Osteoblast (primary cell): ENCODE measurements at places on chromosomes 16 and 17. TPM values are rescaled to one million over a fixed set of nuclear protein-coding genes. Genes with fewer than 3 reads are reported as not detected.

DNA sequence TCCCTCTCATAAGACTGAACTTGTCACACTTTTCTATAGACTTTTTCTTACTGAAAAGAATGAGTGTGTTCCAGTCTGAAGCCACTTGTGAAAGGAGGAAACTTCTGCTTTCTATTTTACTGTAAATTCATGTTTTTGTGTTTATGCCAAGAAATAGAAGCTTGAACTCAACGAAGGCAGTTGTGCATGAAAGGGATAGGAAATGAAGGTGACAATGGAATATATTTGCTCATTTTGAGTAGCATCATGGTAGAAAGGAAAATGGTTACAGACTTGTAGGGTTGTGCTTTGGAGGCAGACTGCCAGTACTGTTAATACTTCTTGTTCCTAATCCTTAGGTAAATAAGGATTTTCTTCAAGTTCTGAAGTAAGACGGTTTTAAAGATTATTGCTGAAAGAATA lies 8.1 kb downstream of the CLTC start:
- DNase-seq, result no peak
- no peak overlapping the region for H3K27ac ChIP-seq
- no peaks in the 10 kb centered on the region for H3K27me3 ChIP-seq
- H3K4me1 ChIP-seq, result peaks cover 38% of the 10 kb centered on the region
- no peak overlapping the region for H3K4me3 ChIP-seq
- no peaks in the 10 kb centered on the region for H3K36me3 ChIP-seq

DNA sequence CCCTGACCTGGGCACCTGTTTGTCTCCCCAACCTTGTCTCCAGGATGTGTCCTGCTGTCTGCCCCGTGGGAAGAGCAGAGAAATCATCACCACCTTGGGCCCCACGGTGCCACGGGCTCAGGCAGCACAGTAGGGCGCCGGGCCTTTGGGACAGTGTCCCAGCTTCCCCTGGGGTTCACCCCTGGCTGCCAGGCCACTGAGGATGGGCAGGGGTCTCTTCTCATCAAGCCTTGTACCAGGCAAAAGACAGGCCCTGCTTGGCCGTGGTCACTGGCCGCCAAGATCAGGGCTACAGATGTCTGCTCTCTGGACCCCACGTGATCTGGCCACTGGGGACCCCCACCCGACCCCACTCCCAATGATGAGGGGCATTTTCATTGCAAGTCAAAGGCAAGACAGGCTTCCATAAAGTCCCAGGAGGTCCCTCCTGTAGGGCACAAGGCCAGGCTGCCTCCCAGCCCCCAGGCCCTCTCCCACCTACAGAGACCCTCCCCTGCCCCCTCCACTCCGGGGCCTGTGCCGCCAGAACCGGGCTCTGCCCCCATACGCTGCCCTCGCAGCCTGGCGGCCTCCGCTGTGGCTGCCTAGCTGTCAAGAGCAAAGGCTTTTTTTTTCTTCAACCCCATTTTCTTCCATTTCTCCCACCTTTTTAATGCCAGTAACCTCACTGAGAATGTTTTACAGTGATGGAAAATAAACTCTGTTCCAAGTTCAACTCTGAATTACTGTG lies 14.5 kb downstream of the DNAAF8 start:
- no peaks in the 10 kb centered on the region for H3K27me3 ChIP-seq
- H3K4me1 ChIP-seq, result no peaks in the 10 kb centered on the region
- peak; percentile 48 for DNase-seq
- H3K4me3 ChIP-seq, result no peak overlapping the region

DNA sequence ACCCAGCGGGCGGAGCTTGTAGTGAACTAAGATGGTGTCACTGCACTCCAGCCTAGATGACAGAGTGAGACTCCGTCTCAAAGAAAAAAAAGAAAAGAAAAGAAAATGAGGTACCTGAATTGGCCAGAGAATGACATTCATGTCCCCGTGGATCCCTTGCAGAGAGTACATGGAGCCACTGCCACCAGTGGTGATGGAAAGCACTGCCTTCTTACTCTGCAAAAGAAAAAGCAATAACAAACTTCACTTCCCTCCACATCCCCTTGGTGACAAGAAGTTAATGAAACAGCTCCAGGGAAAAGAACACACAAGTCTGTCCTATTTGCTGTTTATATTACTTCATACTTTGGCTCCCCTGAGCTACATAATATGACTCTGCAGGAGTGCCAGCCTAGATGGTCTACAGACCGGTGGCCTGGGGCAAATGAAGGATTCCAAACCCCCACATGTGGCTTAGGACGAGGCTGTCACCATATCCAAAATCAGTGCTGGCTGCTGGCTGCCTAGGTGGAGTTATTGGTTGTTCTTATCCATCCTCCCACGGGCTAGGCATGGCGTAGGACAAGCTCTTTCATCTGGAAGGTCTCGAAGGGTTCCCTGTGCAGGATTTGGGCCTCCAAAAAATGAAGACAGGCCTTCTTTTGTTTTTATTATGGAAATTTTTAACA lies 13.3 kb downstream of the NQO1 start:
- peaks cover 24% of the 10 kb centered on the region for H3K4me1 ChIP-seq
- H3K27ac ChIP-seq, result no peak overlapping the region
- H3K36me3 ChIP-seq, result peaks cover 73% of the 10 kb centered on the region
- H3K4me3 ChIP-seq, result no peak overlapping the region

DNA sequence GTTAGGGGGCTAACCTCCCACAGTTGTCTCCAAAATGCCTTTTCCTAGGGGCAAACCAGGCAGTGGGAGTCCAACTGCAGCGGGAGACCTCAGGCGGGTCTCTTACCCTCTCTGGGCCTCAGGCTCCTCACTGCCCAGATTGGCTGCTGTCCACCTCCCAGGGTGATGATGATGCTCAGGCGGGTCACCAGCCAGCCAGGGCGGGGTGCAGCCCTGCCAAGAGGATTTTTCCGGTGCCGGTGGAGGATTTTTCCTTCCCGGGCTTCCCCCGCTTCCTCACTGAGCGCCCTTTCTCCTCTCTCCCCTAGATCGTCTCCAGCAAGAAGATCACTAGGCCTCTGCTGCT lies 22.8 kb downstream of the CPNE2 start:
- H3K4me1 ChIP-seq, result peaks cover 18% of the 10 kb centered on the region
- H3K4me3 ChIP-seq, result no peak overlapping the region
- H3K27ac ChIP-seq, result no peak overlapping the region
- H3K36me3 ChIP-seq, result no peaks in the 10 kb centered on the region
- DNase-seq, result peak; percentile 93
- H3K27me3 ChIP-seq, result no peaks in the 10 kb centered on the region

DNA sequence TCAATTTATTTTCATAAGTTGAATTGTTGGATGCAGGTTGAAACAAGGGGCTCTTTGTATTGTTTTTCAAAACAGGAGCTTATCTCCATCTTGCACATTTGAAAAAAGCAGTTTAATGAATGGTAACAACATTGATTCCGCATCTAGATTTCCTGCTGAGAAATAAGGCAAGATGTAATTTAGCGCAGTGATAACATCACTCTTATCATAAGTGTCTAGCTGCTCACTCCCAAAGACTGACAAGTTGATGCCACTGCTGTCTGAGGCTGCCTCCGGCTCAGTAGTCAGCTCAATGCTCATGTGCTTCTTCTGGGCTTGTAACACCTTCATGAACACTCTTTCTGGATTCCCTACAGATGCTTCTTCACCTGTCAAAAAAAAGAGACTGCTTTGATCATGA lies 92.4 kb downstream of the KPNA2 start:
- peaks cover 9% of the 10 kb centered on the region for H3K36me3 ChIP-seq
- no peaks in the 10 kb centered on the region for H3K27me3 ChIP-seq
- H3K4me3 ChIP-seq, result no peak overlapping the region

GRCh38 chr16:49601576-49601975 lies 228.0 kb downstream of the C16orf78 start:
- H3K36me3 ChIP-seq, result no peaks in the 10 kb centered on the region
- H3K27me3 ChIP-seq, result no peaks in the 10 kb centered on the region
- H3K27ac ChIP-seq, result no peak overlapping the region
- no peak for DNase-seq
- H3K4me3 ChIP-seq, result no peak overlapping the region

DNA sequence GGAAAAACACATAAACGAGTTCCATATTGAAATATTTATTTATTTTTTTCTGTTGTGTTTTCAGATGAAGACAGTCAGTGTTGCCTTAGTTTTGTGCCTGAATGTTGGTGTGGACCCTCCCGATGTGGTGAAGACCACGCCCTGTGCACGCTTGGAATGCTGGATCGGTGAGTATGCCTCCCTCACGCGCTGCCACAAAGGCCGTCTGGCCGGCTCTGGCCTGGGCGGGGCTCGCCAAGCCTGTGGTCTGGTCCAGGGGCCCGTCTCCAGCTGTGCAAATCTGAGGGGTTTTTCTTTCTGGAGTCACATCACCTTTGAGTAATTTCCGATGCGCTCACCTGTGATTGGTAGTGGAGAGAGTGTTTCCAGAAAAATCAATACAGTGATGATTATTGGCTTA lies 81.0 kb downstream of the RPTOR start:
- H3K27ac ChIP-seq, result no peak overlapping the region
- no peak overlapping the region for H3K4me3 ChIP-seq
- no peaks in the 10 kb centered on the region for H3K27me3 ChIP-seq
- H3K36me3 ChIP-seq, result no peaks in the 10 kb centered on the region
- DNase-seq, result no peak

- no peaks in the 10 kb centered on the region for H3K27me3 ChIP-seq
- H3K36me3 ChIP-seq, result peaks cover 41% of the 10 kb centered on the region
- peak overlapping the region; percentile 47 for H3K27ac ChIP-seq
- H3K4me1 ChIP-seq, result peaks cover 41% of the 10 kb centered on the region
These were observed 1.6 kb downstream of the UBE2Z start for GRCh38 chr17:48909783-48910182.

DNA sequence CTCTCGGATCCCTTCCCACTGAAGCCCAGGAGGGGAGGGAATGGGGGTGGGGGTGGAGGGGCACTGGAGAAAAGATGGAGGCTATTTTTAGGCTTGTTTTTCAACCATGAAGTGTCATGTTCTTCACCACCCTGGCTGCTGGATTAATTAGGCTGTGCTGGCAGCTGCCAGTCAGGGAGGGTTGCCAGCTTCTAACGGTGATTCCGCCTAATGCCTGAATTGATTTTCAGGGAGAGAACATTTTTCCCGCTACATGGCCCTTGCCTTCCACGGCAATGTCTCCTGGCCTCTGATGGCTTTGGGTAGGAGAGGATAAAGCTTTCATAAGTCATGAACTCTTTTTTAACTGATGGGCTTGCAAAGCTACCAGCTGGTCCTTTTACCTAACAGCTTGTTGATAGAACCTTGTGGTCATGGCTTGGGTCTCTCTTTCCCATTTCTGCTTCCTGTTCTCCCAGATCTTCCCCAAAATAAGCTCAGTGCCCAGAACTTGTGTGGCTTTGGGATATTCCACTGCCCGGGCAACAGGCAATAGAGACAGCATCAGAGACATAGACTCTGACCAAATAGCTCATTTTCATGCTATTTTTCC lies 167.4 kb downstream of the PITPNC1 start:
- H3K4me1 ChIP-seq, result no peaks in the 10 kb centered on the region
- H3K27ac ChIP-seq, result no peak overlapping the region
- peak; percentile 11 for DNase-seq
- H3K4me3 ChIP-seq, result no peak overlapping the region

- H3K27me3 ChIP-seq, result no peaks in the 10 kb centered on the region
- no peak overlapping the region for H3K4me3 ChIP-seq
- H3K27ac ChIP-seq, result no peak overlapping the region
- H3K4me1 ChIP-seq, result peaks cover 26% of the 10 kb centered on the region
These were observed 14.1 kb downstream of the SLC7A6OS start for GRCh38 chr16:68296693-68297092.

DNA sequence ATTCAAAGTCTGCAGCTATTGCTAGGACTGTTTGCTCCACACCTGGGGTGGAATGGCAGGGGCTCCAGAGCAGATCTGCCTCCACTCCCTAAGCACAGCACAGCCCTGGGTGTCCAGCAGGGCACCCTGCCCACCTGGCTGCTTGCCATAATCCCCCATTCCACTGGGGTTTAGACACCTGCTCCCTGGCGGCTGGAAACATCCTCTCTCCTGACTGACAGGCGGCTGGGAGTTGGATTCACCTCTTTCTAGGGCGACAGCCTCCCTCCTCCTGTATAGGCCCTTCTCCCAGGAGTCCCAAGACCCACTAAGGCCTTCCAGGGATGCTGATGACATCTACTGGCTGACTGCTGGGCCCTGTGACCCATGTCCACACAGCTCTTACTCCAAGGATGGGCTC lies 18.0 kb downstream of the HDAC5 start:
- H3K27ac ChIP-seq, result no peak overlapping the region
- H3K36me3 ChIP-seq, result no peaks in the 10 kb centered on the region
- peaks cover 32% of the 10 kb centered on the region for H3K4me1 ChIP-seq
- DNase-seq, result no peak
- H3K27me3 ChIP-seq, result no peaks in the 10 kb centered on the region

GRCh38 chr16:1424028-1424427 lies 3.5 kb upstream of the UQCC4 start:
- peaks cover 11% of the 10 kb centered on the region for H3K4me1 ChIP-seq
- no peak overlapping the region for H3K27ac ChIP-seq
- no peaks in the 10 kb centered on the region for H3K27me3 ChIP-seq
- peak; percentile 53 for DNase-seq
- H3K36me3 ChIP-seq, result no peaks in the 10 kb centered on the region
- no peak overlapping the region for H3K4me3 ChIP-seq

- H3K27ac ChIP-seq, result no peak overlapping the region
- H3K4me3 ChIP-seq, result peak overlapping the region; percentile 90
- H3K27me3 ChIP-seq, result no peaks in the 10 kb centered on the region
- peaks cover 23% of the 10 kb centered on the region for H3K4me1 ChIP-seq
- DNase-seq, result peak; percentile 79
- H3K36me3 ChIP-seq, result no peaks in the 10 kb centered on the region
These were observed 1.0 kb downstream of the FLOT2 start for GRCh38 chr17:28896491-28896883.

- peaks cover 66% of the 10 kb centered on the region for H3K36me3 ChIP-seq
- peak overlapping the region; percentile 11 for H3K27ac ChIP-seq
- H3K4me1 ChIP-seq, result peaks cover 15% of the 10 kb centered on the region
These were observed 42.1 kb downstream of the MPRIP start for GRCh38 chr17:17084317-17084835.

Gene AGRP
- not detected in 2 replicates for total RNA-seq

Gene TSPAN10
- total RNA-seq, result 2.9 and 11.5 TPM in 2 replicates

Gene FLCN
- total RNA-seq, result 104 and 174 TPM in 2 replicates

Gene CHST5
- under 0.01 TPM in 1 of 2 replicates, not detected in the other for total RNA-seq

Gene CNTNAP4
- under 0.01 TPM in 2 replicates for total RNA-seq

Gene FAM171A2
- 3.5 and 4.3 TPM in 2 replicates for total RNA-seq

Gene UBB
- total RNA-seq, result 1,190 and 1,199 TPM in 2 replicates

Gene CTF1
- total RNA-seq, result 2.9 and 3.3 TPM in 2 replicates

Gene TMEM208
- 22.4 and 25.3 TPM in 2 replicates for total RNA-seq
